ENCODE measurements at places on chromosomes 2 and 18. TPM values are rescaled to one million over a fixed set of nuclear protein-coding genes. Genes with fewer than 3 reads are reported as not detected.

GRCh38 chr2:127085317-127085681 is 21.7 kb downstream of the BIN1 start:
- no peak for DNase-seq
- no peak overlapping the region for H3K4me3 ChIP-seq
- H3K27ac ChIP-seq, result peak overlapping the region; percentile 36
- H3K36me3 ChIP-seq, result no peaks in the 10 kb centered on the region

DNA sequence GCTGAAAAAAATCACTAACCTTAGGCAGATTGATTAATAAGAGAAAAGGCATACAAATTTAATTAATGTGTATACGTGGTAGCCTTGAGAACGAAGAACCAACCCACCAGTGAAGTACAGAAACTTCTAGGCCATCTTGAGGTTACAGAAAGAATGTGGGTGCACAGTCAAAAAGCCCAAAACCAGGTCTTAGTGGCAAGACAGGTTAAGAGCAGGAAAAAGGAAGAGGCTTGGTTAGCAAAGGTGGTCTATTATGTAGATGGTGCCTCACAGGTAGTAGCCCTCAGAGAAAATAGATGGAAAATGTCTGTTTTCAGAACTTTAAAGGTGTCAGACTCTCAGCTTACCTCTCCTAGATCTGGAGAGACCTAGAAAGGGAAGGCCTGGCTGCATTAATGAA is 22.0 kb upstream of the SLC35G4 start:
- no peaks in the 10 kb centered on the region for H3K36me3 ChIP-seq
- H3K4me1 ChIP-seq, result no peaks in the 10 kb centered on the region

DNA sequence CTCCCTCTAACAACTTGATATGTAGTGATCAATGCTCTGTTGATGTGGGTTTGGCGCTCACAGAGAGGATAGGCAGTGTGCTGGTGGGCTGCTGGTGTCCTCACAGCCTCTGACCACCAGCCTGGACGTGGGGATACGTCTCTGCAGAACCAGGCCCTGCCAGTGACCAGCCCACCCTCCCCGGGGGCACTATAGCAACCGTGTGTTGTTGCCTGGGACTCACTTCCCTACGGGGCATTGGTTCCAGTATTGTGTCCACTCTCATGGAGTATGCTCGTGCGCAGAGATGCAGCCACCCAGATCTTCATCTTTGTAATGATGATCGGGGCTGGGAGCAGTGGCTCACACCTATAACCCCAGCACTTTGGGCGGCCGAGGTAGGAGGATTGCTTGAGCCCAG is 180.1 kb downstream of the LDLRAD4 start:
- H3K4me1 ChIP-seq, result no peaks in the 10 kb centered on the region
- H3K36me3 ChIP-seq, result no peaks in the 10 kb centered on the region
- H3K27me3 ChIP-seq, result no peaks in the 10 kb centered on the region
- DNase-seq, result no peak
- H3K4me3 ChIP-seq, result no peak overlapping the region

DNA sequence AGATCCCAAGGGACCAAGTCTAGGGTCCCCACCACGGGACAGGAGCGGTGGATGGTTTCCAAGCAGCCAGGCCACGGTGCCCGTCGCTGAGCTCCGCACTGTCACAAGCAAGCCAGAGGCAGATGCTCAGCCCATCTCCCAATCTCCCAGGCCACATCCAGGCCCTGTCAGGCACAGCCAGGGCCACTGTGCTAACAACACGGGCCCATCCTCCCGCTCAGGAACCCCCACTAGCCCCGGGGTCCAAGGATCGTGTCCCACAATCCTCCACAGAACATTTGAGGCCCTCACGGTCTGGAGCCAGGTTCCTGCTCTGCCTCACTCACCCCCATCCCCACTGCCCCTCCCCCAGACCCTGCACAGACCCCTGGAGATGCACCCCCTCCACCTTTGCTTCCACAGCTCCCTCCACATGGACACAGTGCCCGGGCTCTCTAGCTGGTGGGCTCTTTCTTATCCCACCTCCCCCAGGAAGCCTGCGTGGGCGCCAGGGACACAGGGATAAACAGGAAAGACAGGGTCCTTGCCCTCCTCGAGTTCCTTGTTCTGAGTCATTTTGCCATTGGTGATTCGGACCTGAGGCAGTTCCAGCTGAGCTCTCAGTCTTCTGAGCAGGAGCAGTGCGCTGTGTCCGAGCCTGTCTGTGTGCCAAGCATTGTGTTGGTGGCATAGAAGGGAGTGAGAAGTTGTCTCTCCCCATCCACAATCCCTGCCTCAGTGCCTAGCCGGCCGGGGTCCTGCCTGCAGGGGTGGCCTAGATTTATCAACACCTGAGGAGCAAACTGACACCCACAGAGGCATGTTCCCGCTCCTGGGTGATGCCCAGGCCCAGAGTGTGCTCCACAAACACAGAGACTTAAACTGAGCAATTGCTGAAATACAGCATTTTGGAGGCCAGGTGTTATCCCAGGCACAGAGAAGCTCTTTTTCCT is 7.0 kb downstream of the CROCC2 start:
- DNase-seq, result no peak
- H3K4me1 ChIP-seq, result peaks cover 12% of the 10 kb centered on the region
- H3K27ac ChIP-seq, result peak overlapping the region; percentile 4
- no peak overlapping the region for H3K4me3 ChIP-seq
- no peaks in the 10 kb centered on the region for H3K27me3 ChIP-seq

The FEV gene
- not detected for total RNA-seq

All from body of pancreas (tissue), 4 donors.